ENCODE measurements at places on chromosomes 6 and 20.

GRCh38 chr6:129699659-129700058 is 10.3 kb downstream of the ARHGAP18 start:
- no peak for DNase-seq

- no peak for DNase-seq
Observed at GRCh38 chr6:136181861-136182260, 68.2 kb downstream of the MTFR2 start.

- DNase-seq, result no peak
Observed at GRCh38 chr20:21528870-21529269, 15.0 kb upstream of the NKX2-2 start.

GRCh38 chr6:37956711-37957275 is 137.3 kb downstream of the ZFAND3 start:
- no peak for DNase-seq

DNA sequence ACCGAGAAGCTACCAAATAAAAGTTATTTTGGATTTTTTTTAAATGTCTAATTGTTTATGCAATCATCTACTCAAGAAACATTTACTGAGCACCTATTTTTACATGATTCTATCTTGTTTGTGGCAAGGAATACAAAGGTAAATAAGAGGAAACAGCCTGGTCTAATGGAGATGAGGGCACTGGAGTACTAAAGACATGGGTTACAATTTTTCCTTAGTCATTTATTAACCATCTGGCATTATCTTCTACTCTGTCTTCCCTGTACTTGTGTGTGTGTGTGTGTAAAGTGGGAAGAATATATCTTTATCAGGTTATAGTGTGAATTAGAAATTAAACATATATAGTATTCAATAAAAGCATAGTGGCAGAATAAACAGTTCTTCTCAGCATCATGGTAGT is 455.5 kb upstream of the FLRT3 start:
- no peak for DNase-seq

DNA sequence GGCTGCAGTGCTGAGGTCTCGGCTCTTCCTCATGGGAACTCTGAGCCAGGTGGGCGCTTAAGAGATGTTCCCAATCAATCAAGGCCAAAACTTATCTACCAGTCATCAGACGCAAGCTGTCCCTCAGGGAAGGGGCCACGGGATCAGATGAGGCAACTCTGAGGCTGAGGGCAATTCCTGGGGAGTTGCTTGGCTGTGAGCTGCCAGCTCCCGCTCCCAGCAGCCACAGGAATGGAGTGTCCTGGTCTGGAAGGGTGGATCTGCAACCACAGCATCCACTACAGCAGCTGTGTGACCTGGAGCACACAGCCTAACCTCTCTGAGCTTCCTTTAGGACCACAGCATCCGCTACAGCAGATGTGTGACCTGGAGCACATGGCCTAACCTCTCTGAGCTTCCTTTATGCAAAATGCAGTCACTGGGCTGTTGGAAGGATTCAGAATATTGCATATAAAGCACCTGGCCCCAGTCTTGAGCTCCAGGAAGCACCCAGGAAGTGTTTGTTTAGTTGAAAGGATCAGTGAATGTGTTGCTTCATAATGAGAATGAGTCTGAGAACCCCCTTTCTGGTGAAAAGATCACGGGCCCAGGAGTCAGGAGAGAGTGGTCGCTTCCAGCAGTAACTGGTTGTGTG is 60.9 kb downstream of the TFAP2C start:
- DNase-seq, result peak; percentile 22

Data from stromal cell of bone marrow (primary cell).